NCI-H1694 treated with DMSO at 0.1 percent for 48 hours (cell line): ENCODE measurements at places on chromosomes 6 and 20.

DNA sequence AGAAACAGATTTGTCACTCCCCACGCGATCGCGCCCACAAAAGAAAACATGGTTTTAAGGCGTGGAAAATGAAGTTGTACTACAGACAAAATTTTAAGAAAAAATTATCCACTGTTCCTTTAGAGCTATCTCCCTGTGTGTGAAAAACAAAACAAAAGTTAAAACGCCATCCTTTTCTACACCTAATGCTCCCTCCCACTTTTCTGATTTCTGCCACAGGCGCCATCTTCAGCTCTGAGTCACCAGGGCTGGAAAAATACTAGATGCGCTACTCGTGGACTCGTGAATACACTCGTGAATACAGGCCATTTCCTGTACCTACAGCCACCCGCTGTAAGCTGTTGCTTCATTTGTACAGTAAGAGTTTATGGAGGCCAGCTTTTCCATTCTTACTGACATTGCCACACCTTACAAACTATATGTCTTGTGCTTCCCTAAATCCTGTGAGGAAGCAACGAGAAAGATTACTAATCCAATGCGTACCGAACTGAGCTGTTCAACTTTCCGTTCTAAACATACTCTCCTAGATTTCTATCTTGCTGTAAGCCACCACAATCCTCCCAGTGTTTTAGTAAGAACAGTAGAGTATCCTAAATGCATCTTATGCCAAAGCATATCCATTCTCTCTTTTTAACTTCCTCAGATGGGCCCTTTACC, 773 bp upstream of the AHI1 start:
- DNase-seq = no peak

DNA sequence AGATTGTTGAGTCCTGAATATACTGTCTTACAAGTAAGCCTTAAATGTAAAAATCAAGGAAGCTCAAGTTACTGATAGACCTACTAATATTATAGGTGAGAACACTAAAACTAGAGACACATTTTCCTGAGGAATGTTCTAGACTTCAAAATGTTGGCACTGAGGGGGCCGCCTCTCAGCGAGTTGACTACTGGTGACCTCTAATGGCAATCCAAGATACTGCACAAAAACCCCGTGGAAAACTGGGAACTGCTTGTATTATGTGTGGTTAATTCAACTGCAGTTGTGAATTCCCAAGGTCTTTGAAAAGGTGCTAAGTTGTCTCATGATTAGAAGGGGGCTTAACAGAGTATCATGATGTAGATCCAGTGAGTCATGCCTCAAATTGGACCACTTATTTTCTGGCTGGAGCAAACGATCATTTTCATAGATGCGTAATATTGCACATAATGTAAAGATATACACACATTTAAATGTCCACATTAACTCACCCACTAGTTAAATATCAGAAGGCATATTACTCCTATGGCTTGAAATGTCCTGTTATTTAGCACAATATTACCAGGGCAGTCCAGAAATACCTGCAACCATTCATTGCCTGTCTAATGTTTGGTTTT, 336.2 kb downstream of the FOXA2 start:
- no peak for DNase-seq

- no peak for DNase-seq
Measured at GRCh38 chr6:165846123-165846966, 183.3 kb upstream of the PDE10A start.

DNA sequence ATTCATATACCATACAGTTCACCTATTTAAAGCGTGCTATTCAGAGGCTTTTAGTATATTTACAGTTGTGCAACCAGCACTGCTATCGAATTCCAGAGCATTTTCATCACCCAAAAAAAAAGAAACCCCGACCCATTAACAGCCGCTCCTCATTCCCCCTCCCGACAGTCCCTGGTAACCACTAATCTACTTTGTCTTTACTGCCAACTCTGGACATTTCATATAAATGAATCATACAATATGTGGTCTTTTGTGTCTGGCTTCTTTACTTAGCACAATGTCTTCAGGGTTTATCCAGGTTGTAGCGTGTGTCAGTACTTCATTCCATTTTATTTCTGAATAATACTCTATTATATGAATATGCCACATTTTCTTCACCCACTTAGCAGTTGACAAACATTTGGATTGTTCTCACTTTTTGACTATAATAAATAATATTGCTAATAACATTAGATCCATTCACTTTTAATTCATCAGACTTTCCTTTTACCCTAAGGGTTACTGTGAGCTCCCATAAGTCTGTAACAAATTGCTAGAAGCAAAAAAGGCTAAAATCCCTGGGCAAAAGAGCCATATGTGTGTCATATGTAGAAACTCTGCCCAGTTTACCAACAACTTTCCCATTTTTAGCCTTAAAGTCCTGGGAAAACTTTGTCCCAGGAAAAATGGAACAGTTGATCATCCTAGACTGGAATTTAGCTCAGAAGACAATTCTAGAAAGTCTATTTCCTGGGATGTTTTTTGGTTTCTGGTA, 23.2 kb upstream of the ROS1 start:
- no peak for DNase-seq

DNA sequence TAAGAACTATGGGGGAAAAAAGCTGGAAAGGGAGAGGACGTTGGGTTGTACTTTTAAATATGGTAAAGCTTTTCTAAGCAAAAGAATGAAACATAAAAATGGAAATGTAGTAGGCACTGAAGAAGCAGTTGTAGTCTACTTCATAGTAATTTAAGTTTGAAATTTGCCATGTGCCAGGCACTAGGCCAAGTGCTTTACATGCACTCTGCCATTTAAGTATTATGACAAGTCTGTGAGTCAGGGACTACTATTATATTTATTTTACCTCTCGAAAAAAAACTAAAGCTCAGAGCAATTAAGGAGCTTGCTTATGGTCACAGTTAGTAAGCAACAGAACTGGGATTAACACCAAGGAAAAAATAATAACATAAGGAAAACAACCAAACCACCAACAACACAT, 257.8 kb downstream of the GMDS start:
- DNase-seq = no peak

GRCh38 chr6:131443514-131443913, 129.5 kb upstream of the ARG1 start:
- DNase-seq = no peak
